ENCODE measurements at places on chromosomes 7 and 10.

GRCh38 chr7:104209063-104209462 lies 1.2 kb upstream of the ORC5 start:
- no peak for DNase-seq

DNA sequence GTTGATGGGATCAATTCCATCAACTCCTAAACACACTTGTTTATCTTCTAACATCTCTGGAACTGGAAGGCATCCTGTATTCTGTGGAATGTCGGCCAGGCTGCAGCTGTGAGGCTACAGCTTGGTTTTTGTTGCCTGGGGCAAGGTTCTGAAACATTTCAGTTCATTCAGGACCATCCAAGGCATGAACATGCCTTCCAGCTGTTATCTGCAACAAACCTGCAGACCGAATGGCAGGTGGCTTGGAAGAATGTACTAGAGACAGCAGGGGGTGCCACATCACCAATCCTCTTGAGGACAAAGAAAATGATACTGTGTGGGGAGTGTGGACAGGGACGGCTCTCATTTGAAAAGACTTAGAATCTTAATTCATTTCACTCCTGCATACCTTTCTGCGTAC lies 12.4 kb downstream of the PAPOLB start:
- DNase-seq, result no peak

DNA sequence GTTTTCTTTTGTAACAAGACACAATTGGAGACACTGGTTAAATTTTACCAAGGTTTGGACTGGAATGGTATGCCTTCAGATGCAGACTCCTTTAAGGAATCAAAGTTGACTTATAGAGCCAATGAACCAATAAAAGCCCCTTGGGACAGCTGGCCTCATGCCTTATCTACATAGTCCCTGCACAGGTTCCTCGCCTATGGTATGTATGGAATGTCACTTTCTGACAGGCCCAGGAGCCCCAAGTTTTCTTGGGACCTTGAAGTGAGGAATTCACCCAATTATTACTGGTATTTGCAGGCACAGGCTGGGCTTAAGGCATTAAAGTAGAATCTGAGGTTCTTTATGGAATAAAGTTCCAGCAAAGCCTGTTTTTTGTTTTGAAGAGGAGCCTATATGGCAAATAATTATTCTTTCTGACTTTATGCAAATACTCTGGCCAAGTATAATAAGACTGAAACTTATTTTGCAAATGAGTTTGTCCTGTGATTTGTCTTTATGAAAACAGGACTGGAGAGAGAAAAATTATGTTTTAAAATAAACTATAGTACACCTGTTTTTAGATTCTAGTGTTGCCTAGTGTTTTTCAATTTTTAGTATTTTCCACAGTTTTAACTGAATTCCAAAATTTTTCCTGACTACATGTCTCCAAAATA lies 24.1 kb upstream of the DNMBP start:
- DNase-seq, result no peak

DNA sequence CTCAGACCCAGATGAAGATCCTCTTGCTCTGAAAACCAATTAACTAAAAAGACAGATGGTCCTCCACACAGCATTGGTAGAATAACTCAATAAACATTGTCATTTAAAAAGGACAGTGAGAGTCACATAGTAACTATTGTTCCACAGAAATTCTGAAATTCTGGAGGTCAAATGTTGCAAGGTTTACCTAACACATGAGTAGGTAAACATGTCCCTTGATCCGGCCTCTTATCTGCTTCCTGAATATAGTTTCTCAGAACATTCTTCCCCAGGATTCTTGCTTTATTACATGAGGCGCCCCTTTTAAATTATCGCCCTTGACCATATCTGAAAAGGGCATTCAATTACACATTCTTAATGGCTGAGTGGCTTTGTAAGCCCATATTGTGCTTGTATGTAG lies 270.7 kb downstream of the SEMA3D start:
- no peak for DNase-seq

GRCh38 chr10:11551104-11551503 lies 60.3 kb downstream of the USP6NL start:
- no peak for DNase-seq

DNA sequence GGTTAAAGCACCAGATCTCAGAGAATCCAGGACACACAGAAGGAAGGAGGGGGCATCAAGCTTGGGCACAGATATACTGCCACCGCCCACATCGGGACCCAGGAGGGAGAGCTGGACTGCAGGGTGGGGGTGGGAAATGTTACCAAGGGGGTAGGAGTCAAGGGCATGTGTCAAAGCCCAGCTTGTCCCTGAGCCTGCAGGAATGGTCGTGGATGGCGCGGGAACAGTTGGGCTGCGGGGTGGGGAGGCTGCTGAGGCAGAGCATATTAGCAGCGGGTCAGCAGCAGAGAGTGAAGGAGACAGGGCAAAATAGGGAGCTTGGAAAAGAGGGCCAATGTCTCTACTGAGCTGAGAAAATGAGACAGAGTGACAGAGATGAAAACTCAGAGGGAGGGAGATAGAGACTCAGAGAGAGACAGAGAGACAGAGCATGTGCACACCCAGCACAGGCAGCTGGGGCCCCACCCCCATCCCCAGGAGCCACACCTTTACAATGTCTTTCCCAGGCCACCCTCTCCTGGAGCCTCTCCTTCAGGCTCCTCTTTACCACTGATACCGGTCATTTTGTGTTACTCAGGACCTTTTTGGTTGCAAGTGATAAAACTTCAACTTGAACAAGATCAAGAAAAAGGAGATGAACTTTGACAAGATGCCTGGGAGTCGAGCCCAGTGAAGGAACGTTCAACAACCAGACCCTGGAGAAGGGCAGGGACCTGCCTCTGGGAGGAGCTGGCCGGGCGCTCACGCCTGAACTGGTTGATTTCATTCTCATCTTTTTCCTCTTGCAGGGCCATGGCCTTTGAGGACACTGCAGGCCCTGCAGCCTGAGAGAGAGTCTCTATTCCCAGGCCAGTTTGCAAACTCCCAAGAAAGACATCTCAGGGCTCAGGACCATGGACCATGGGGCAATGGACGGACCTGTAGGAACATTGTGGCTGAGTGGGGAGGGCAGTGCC lies 50.0 kb downstream of the AOC1 start:
- no peak for DNase-seq

Measured in heart left ventricle (tissue), 16 donors.